ENCODE measurements at places on chromosomes 7 and 10.

DNA sequence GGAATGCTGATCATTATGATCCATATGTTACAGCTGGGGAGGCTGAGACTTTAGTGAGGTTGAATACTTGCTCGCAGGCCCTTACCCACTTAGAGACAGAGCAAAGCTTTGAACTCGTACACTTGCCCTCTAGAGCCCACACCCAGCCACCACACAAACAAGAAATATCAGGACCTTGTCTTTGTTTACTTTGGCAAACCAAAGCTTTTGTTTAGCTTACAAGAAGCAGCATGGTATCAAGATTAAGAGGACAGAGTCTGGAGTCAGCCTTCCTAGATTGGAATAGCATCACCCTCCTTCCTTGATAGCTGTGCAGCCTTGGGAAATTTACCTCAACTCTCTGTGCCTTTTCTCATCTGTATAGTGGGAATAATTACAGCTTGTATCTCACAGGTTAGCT is 477.5 kb downstream of the SUGCT start:
- DNase-seq, result no peak

DNA sequence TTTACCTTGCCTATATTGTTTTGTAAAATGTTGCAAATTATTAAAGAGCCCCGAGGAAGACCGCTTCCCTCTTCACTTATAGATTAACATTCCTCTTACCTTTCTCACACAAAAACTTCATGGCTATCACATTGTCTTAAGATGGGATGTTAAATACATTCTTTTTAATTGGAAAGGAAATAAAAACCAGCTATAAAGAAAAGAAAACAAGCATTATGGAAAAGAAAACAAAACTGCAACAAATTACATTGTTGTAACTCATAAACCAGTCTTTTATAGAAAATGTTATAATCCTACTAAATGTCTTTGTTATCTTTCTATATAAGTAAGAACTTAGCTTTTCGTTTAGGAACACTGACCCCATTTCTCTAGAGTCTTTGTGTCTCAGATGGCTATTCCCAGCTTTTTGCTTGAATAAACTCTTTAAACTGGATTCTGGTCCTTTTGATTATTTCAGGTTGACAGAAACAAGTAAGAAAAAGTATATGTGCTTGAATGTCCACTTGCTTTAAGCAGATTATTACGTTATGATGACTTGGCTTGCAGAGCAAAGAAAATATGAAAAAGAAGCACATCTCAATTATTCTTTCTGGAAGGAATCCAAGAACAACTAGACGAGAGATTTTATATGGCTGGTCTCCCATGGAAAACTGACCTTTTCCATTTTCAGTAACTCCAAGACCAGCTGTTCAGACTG is 128.2 kb downstream of the AKR1D1 start:
- DNase-seq, result no peak

DNA sequence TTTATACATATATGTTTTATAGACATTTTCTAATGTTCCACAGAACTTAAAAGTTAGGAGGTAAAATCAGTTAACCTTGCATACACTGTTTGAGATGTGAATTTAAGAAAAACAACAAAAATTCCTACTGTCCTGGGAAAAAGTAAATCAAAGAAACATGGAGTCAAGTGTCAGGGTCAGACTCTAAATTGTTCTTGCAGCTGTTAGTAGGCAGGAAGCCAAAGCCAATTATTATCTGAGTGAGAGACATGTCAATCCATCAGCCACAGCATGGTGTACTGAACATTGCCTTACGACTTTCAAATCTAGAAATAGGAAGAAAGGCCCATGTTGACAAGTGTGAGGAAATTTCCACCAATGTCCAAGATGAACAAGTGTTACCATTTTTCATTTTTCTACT is 461.2 kb upstream of the MBL2 start:
- DNase-seq, result no peak

DNA sequence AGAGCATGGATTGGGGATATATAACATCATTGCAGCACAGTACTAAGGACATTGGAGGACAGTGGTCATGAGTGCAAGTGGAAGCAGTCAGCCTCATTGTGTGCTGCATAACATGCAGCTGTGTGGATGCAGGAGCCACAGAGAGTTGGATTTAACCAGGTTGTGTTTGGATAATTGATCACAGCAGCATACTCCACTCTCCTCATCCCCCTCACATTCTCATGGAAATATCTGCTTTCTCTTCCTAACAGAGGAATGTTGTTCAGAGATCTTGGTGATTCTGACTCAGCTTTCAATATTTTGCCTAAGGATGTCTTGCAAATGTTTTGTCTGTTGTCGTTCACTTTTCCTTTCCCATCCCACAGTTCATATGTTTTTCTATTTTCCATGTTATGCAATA is 31.8 kb upstream of the LSM8 start:
- no peak for DNase-seq

- DNase-seq, result no peak
Observed at GRCh38 chr10:66283874-66284464, 641.9 kb upstream of the LRRTM3 start.

- DNase-seq, result no peak
Observed at GRCh38 chr10:126459032-126459831, 71.0 kb upstream of the ADAM12 start.

DNA sequence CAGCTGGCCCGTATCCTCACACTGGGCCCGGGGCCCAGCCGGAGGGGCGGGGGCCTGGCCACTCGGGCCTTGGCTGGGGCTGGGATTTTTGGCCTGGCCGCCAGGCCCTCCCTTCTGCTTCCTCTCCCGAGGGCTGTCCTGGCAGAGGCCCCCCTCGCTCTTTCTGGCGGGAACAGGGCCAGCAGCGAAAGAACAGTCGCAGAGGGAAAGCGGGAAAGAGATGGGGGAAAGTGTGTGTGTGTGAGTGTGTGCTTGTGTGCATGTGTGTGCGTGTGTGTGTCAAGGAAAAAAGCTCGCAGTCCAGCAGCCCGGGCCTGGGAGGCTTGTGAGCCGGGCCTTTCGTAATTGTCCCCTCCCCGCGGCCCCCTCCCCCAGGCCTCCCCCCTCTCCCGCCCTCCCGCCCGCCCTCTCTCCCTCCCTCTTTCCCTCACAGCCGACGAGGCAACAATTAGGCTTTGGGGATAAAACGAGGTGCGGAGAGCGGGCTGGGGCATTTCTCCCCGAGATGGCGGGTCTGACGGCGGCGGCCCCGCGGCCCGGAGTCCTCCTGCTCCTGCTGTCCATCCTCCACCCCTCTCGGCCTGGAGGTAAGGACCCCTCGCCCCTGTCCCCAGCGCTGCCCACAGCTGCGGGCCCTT is at the start of gene ELN:
TSS of gene ELN (plus strand) at position 491 of the 638 bp plus-strand sequence. CDS start at position 506, 15 bp downstream.
- no peak for DNase-seq

GRCh38 chr10:29932991-29933390 is 126.4 kb downstream of the JCAD start:
- no peak for DNase-seq

DNA sequence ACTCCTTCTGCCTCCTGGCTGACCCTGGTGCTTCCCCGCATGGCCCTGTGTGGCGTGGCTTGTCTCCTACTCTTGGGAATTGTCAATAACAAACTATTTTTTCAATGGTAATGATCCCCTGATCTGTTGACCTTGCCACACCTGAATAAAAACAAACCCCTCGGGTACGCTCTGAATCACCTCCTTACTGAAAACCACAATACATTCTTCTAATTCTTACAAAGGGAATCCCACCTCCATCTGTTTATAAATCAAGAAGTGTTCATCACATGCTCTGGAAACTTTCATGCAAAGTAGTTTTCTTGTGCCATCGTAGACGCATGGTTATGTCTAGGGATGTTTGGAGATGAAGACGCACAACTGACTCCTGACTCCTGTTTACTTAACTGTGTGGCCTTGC is 245.8 kb downstream of the FRMD4A start:
- DNase-seq, result no peak

GRCh38 chr7:138814816-138815332 is 16.9 kb upstream of the ATP6V0A4 start:
- no peak for DNase-seq

- no peak for DNase-seq
Observed at GRCh38 chr10:4291990-4292389, 507.0 kb upstream of the KLF6 start.

DNA sequence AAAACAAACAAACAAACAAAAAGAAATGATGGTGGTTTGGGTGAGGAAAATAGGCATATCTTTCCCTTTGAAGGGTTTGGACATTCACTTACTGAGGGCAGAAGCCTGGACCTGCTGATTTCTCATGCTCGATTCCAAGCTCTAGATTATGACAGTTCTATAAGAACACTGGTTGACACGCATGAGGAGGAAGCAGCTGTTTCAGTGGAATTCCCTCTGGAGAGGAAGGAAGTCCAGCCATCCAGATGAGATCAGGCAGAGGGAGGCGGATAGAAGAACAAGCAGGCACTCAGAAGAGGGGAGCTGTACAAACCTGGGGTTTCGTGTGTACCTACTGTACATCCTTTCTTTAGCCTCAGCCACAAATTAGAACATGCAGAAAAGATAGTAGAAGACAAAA is 691.9 kb downstream of the INHBA start:
- DNase-seq, result no peak

- DNase-seq, result no peak
Observed at GRCh38 chr10:26621889-26622711, 75.4 kb upstream of the PDSS1 start.

DNA sequence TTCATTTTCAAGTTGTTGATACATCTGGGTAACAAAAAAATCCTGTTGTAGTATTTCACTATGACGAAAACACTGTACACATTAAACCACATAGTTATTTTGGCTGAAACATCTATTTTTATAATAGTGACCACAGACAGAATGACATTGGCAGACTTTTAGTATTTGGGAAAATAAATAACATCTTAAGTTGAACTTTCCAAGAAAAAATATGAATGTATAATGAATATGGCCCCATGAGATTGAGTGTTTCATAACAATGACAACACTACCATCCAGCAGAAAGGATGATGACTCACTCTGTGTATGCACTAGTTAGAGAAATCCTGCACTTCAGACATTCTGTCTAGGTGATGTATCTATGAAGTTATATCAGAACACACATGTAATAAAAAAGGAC is 118.1 kb downstream of the SEMA3D start:
- no peak for DNase-seq

GRCh38 chr10:129888784-129889616 is 75.1 kb downstream of the EBF3 start:
- DNase-seq, result no peak

- DNase-seq, result no peak
Observed at GRCh38 chr10:103991393-103992128, 24.6 kb downstream of the SLK start.

DNA sequence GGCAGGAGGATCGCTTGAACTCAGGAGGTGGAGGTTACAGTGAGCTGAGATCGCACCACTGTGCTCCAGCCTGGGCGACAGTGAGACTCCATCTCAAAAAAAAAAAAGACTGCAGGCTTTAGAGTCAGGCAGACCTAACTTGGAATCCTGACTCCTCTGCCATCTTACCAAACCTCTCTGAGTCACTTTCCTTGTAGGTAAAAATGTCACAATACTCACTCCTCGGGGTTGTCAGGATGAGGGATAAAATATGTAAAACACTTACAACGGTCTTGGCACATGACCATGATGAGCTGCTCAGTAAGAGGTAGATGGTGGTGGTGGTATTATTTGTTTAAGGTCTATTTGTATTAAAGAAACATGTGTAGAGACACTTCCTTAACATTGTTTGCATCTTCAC is 154.1 kb upstream of the PDE1C start:
- DNase-seq, result no peak

GRCh38 chr7:103996639-103997038 is 7.2 kb upstream of the RELN start:
- no peak for DNase-seq

GRCh38 chr7:121138262-121138933 is 149.9 kb downstream of the CPED1 start:
- no peak for DNase-seq

- no peak for DNase-seq
Observed at GRCh38 chr7:88268051-88268450, 38.6 kb downstream of the STEAP4 start.

GRCh38 chr10:14146025-14146424 is 184.7 kb downstream of the FRMD4A start:
- no peak for DNase-seq

DNA sequence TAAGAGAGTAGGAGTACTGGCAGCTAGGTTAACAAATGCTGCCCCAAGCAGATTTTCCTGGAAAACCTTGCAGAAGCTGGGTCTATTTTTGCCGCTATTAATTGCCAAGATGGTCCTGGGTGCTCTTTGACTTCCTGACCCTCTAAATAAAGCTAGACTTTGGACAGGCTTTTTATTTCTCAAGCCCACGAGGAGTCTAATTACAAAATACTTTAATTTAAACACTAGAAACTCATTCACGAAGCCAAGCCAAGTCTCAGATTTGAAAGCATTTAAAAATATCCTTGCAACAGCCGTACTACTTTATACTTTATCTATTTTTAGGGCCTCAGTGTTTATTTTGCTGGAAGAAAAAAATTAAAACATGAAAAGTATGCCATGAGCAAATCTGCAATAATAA is 45.1 kb downstream of the TMEM26 start:
- no peak for DNase-seq

DNA sequence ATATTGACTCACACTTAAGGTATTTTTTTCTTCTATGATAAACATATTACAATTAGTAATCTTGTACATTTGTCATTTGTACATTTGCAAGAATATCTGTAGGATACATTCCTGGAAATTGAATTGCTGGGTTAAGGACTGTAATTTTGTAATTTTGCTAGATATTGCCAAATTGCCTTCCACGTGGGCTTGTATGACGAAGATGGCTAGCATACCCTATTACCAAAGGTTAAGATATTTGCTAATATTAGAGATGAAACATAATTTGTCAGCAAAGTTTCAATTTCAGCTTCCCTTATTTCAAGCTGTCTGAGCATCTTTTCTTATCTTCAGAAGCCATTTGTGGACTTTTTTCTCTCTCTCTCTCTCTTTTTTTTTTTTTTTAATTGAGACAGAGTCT is 1.0 kb upstream of the LYZL2 start:
- DNase-seq, result no peak

Data from central memory CD8-positive, alpha-beta T cell (primary cell).